ENCODE measurements at places on chromosomes 7 and 10. TPM values are rescaled to one million over a fixed set of nuclear protein-coding genes. Genes with fewer than 3 reads are reported as not detected.

DNA sequence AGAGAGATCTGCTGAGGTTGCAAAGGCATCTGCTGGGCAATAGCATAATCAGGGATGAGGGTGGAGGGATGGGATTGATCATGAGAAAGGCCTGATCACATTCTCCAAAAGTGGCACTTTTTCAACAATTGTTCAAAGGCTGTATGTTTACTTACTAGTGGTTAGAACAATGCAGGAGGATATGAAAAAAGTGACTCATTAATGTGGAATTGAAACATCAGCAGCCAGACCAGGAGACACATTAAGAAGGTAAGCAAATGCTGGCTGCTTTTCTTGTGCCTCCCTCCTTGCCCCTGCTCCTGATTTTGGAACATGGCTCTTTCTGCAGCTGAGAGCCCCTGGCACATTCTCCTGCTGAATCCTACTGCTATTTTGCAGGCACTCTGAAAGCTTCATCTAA lies 63.5 kb downstream of the FAM204A start:
- DNase-seq, result no peak

DNA sequence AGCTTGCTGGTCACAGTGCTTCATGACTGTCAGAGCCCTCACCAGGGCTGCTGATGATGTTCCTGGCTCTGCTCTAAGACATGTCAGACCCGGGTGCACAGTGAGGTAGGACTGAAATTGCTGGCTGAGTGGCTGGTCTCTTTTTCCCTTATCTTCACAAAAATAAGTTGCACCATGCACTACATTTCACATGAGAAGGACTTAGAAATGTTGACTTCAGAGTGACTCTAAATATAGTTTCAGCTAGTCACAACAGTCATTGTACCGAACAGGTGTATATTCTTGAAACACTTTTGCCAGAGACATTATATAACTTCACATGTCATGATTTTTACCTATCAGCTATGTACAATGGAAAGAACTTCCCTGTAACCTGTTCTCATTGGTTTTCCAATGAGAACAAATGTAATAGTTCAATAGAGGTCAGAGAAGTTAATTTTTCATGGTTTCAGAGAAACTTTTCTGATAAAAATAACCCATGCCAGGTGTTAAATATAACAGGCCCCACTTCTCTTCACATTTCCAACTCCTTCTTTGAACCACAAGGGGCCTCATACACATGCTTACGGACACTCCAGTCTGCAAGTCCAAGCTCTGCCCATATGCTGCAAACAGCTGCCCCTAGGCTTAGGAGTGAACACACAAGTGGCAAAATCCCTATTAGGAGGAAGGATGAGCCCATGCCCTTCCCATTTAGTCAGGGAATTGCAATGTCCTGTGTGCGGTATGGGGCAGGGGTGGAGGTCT lies 115.6 kb downstream of the CDK6 start:
- DNase-seq, result no peak

SH3PXD2A gene
- 43.1 TPM for polyA plus RNA-seq

MYH16 gene
- polyA plus RNA-seq, result not detected

- DNase-seq, result no peak
Measured at GRCh38 chr7:3063016-3063753, 19.5 kb upstream of the CARD11 start.

TSPAN33 gene
- polyA plus RNA-seq, result 15.1 TPM

GRCh38 chr10:92801978-92802872 lies 46.1 kb upstream of the EXOC6 start:
- peak; percentile 39 for DNase-seq

GRCh38 chr7:150336746-150337145 lies 4.7 kb downstream of the RARRES2 start:
- no peak for DNase-seq

DNA sequence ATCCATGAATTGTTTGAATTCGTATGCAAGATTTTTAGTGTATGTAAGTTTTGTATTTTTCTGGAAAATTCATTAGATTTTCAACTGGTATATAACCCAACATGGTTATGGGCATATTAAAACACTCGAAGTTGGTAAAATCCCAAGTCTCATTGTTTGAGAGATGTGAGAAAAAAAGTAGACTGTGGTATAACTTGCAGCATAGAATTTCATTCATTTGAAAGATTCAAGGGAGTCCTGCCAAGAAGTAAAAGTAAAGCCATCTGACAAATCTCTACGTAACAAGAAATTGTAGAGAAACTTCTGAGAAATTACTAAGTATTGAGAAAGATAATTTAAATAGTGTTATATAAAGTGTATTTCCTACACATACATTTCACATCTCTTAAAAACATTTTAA lies 40.2 kb downstream of the SEMA3E start:
- DNase-seq, result no peak

- peak; percentile 34 for DNase-seq
Measured at GRCh38 chr10:58723966-58724365, 211.3 kb downstream of the BICC1 start.

DNA sequence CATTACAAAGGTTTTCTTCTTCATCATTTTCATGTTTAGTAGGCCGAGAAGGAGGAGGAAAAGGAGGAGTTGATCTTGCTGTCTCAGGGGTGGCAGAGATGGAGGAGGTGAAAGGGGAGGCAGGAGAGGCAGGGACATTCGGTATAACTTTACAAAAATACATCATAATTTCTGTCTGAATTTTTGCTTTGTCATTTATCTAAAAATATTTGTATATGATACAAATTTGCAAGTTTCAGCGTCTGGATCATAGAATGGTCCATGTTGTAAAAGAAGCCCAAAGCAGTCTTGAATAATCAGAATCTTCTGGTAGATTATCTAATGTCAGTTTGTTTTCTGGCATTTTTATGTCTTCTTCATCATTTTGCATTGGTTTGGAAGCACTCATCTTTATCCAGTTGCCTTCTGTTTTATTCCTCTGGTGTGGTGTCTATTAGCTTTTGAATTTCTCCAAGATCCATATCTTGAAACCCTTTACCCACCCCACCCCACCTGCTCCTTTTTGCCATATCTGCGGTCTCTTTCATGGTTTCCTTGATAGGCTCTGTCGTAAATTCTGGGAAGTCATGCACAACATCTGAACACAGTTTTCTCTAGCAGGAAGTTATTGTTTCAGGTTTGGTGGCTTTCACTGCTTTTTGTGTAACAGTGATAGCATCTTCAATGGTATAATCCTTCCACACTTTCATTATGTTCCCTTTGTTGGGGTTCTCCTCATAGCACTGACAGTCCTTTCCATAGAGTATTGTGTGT lies 95.0 kb downstream of the ST7 start:
- DNase-seq, result no peak

CLCN1 gene
- polyA plus RNA-seq, result not detected

GRCh38 chr10:29438271-29438670 lies 149.4 kb downstream of the LYZL1 start:
- DNase-seq, result no peak

GRCh38 chr10:43340619-43341018 lies 30.8 kb upstream of the FXYD4 start:
- no peak for DNase-seq

CYP2C18 gene
- not detected for polyA plus RNA-seq

EBLN1 gene
- polyA plus RNA-seq, result not detected

FLNC gene
- polyA plus RNA-seq, result 7.8 TPM

- DNase-seq, result no peak
Measured at GRCh38 chr7:6159097-6159483, 113.3 kb downstream of the CYTH3 start.

DNA sequence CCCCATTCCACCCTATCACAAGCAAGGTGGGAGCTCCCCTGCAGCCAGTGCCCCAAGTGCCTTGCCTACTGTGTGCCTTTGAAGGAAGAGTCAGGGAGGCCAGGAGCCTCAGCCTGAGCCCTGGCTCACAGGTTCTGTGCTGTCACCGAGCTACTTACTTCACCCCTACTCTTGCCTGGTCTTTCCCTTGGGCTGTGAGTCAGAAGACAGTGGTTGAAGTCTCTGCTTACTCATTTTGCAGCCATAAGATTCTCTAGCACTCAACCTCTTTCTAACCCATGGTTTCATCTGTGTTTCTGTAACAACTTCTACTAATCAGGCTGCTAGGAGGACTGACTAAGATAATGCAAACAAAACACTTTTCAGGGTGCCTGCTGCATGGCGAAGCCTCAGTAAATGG lies 114.5 kb downstream of the PLCE1 start:
- no peak for DNase-seq

UPK3B gene
- polyA plus RNA-seq, result not detected

GRCh38 chr10:124601431-124602120 lies 140.0 kb downstream of the LHPP start:
- no peak for DNase-seq

NPC1L1 gene
- not detected for polyA plus RNA-seq

UBE3C gene
- 34.7 TPM for polyA plus RNA-seq

DNA sequence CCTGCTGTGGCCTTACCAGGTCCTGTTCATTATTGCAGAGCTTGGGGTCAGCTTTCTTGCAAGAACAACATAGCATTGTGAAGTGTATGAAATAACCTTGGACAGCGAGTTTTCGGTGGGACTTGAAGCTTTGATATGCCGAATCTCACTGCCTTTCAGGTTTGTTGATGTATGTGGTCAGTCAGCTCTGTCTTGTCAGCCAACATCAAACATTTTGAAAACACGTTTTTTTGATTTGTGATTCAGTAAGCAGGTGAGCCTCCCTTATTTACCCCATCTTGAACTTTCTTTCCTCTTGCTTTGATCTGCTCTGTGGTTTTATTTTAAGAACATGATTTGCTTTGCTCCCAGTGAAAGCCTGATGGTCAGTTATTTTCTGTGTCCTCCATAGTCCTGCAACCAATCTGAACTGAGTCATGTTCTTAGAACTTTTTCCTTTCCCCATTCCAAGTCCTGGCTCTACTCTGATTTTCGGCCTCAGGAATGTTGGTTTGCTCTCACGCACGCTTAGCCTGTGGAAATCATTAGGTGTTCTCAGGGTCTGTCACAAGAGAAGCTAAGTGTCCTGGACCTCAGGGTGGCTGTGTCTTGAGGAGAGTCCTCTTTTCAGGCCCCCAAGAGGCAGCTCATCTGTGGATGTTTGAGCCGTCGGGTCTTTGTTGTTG lies 8.7 kb downstream of the WBP1L start:
- no peak for DNase-seq

DNA sequence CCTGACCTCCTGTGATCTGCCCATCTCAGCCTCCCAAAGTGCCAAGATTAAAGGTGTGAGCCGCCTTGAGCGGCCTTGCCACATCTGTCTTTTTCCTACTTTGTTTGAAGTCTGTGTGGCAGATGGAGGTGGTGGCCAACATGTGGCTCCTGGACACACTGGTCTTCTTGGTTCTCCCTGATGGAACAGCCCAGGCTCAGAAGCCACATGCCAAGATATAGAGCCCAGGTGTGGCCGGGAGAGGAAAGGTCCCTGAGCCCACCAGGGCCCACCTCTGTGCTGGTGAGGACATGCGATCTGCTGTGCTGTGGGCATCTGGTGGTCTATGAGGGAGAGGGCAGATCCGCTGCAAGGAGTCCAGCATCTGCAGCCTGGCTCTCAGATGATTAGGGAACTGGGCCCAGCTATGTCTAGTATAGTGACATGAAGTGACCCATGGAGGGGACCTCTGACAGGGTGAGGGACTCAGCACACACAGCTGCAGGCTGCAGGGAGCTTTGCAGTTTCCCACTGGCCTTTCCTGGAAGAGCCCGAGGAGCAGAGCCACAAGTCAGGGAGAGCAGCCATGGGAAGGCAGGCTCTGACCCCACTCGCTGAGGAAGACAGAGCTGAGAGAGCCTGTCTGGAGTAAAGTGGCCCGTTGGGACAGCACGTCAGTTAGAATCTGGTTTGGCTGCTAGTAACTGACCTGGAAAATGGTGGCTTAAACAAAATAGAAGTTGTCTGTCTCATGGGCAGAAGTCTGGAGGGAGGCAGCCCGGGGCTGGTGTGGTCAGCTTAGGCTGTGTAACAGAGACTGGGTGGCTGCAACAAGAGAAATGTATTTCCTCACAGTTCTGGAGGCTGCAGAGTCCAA lies 25.9 kb downstream of the ADCY1 start:
- DNase-seq, result no peak

GRCh38 chr10:78299851-78300468 lies 266.3 kb downstream of the RPS24 start:
- no peak for DNase-seq

DNA sequence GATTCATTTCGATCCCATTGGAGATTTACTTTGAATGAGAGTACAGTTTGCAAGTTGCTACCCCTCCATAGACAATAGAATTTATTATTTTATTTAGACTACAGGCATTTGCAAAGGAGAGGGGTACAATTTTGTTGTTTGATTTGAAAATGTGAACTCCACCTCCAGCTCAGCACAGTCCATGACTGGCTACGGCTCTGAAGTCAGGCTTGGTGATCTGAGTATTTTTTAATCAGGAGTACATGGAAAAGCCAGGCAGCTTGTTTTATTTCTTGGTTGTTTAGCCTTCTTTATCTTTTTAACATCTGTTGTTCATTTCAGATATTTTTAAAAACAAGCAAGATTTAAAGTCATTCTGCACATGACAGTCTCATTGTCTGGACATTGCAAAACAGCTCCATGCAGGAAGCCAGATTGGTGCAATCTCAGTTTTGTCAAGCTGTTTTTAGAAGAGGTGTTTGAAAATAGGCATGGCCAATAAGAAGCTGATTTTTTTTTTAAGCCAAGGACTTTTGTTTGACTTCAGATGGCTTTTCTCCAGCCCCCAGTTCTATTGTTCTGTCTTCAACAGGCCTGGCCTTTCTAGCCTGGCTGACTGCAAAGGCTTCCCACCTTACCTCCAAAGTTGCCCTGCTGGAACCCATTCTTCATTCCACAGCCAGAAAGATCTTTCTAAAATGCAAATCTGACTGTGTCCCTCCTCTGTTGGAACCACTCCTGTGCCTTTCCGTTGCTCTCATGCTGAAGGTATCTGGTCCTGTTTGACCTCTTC lies 12.2 kb downstream of the PLXDC2 start:
- DNase-seq, result no peak

DNA sequence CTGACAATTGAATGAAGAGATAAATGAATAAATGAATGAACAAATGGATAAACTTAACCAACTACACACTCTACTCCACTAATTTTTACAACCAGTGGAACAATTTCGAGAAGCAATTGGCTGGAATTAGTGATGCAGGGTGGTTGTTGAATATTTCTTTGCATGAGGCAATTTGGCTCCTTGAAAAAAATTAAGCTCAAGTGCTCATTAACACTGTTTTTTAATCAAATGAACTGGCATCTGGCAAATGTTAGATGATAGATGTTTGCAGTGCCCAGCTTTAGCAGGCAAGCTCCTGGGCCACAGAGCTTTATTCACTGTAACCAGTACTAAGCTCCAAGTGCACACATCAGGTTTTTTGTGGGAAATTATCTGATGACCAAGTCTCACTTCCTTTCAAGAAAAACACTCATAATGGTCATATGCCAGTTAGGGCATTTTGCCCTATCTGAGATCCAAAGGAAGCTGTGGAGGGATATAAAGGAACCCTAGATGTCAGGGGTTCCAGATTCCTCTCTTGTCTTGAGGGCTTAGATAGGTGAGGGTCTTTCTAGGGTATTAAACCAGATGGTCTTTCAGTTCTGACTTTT lies 16.4 kb upstream of the ADD3 start:
- no peak for DNase-seq

DNA sequence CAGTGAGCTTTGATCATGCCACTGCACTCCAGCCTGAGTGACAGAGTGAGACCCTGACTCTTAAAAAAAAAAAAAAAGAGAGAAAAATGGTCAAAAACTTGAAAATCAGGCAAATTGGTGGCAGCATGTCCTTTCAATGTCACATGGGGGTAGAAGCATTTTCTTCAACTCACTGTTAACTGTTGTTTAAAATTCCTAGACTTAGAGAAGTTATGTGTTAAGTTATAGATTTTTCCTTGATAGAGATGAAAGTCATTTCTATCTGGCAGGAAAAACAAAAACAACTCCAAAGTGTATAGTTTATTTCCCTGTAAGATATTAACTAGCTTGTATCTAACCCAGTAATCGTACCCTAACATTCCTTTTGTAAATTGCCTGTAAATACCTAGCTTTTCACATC lies 26.8 kb downstream of the LYZL2 start:
- no peak for DNase-seq

- DNase-seq, result peak; percentile 20
Measured at GRCh38 chr10:104255311-104255981, 754 bp downstream of the GSTO1 start.

OR9A2 gene
- not detected for polyA plus RNA-seq

All from brain (organoid and tissue), 16 donors.